ENCODE measurements at places on chromosomes 4 and X.

DNA sequence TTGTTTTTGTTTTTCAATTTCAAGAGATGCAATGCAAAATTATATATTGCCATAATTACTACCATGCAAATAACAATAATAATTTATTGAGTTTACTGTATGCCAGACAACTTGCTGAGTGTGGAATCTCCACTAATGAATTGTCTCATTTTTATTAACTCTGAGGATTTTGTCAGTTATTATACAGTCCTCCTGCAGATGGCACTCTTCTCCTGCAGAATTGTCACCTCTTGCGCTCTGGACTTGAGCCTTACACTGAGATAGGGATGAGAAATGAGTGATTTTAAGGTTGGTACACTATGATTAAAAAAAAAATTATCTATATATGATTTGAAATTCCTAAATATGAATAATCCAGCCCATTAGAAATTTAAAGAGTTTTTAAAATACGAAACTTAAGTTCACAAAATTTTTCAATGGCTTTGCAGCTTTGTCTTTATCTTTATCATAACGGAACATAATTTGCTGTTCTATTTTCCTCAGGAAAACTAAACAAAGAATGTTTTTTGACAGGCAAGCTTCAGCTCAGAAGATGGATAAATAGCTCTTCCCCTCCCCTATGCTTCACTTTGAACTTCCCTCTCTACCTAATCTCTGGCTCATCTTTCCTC lies 12.7 kb upstream of the PAQR3 start:
- DNase-seq: peak; percentile 57

DNA sequence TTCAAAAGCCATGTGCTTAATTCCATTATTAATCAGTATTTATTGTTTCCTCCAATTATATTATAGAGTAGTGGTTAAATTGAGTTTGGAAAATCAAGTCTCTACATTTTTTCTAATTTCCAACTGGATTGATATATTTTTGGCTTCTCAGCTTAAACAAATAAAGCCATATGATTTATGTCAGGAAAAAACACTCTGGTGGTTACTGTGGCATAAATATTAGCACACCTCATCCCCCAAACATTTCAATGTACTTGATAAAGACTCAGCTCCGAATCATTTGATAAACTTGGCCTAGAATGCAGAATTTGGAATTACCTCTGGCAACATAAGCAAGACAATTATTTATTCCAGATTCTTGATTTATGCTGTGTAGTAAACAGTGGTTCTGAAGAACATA lies 2313.8 kb downstream of the ARAP2 start:
- DNase-seq: peak; percentile 77

DNA sequence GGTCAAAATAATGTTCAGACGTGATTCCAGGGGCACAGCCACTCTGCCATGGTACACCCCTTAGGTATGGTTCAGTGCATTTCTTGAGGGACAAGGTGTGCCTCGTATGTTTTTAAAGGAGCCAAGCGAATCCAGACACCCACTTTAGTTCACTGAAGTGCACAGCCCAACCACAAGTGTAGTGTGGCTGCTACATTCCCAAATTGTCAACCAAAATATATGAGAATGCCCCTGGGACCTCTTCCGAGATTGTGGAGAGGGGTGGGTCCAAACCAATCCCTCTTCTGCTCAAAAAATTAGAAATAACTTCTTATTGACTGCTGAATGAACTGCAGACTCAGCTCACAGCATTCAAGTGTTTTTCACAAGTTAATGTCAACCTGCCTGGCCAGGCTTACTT lies 7.4 kb upstream of the BRS3 start:
- DNase-seq: no peak

GRCh38 chrX:31420711-31421151 lies 348.9 kb upstream of the FTHL17 start:
- DNase-seq: peak; percentile 23

DNA sequence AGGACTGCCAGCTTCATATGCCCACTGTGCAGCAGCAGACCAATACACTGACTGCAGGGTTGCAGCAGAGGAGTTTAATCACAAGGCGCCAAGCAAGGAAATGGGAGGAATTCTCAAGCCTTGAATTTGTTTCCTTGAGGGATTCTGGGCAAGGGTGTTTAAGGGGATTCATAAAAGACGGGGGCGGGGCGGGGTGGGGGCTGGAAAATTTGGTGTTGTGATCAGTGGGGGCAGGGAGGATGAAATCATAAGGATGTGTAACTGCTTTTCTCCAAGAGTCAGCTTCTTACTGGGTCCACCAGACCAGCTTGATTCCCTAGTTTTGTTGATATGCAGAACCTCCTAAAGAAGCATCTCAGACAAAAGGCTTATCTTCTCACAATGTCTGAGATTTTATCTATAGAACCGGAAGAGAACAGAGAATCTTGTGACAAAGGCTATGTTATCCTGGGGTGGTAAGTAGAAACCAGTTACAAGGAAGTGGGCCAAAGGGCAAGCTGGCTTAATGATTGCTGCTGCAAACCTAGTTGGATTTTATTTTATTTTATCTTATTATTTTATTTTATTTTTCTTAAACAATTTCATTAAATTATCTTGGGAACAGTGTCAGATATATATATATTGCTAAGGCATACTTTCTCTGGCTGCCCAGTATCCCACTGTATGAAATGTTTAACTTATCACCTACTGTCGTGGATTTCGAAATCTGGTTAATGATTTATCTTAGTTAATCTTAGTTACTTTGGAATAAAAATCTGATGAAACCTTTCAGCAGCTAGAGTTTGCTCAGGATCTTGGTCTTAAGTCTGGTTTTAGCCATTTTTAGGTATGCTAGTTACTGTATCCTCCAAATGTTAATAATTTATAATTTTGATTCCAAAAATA lies 276.4 kb downstream of the RPA4 start:
- no peak for DNase-seq

DNA sequence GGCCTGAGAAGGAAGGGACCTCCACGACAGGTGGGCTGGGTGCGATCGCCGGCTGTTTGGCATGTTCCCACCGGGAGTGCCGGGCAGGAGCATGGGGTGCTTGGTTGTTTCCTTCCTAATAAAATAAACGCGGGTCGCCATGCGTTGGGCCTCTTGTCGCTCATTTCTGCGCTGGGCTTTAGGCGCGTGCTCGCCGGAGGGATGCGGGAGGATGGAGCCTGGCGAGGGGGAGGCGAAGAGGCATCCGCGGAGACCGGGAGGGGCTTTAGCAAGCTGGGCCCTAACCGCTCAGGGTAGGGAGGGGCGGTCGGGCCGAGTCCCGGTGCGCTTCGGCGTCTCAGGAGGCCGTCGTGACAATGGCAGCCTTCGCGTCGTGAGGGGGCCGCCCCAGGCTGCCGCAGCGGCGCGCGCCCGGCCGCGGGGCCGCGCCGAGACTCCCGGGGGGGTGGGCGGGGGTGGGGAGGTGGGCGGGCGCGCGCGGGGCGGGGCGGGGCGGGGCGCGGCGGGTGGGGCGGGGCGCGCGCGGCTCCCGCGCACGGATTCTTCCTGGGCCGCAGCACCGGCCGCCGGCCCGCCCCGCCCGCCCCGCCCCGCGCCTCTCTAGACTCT lies 476 bp upstream of the GDI1 start:
- DNase-seq: no peak
